ENCODE measurements at places on chromosomes 1 and 21. TPM values are rescaled to one million over a fixed set of nuclear protein-coding genes. Genes with fewer than 3 reads are reported as not detected.

SERTAD4 gene
- 6.5 TPM for total RNA-seq

GRCh38 chr1:206636671-206637070 is 1.3 kb downstream of the DYRK3 start:
- DNase-seq, result no peak

LRRC53 gene
- not detected for total RNA-seq

DNA sequence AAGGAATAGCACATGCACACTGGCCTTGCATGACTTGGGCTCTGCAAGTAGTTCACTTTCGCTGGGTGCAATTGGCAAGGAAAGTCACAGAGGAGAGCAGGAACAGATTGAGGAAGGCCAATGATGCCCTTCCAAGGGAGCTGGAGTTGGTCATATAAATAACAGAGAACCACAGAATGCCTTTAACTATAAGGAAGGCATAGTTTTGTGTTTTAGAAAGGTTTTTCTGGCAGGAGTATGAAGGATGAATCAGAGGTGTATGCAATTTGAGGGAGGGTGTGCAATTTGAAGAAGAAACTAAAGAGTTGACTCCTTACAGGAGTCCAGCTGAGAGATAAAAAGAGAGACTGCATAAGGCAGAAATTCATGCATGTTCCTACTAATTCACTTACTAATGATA is 112.1 kb downstream of the PHTF1 start:
- DNase-seq, result no peak

NT5C1A gene
- total RNA-seq, result 24.6 TPM

DNA sequence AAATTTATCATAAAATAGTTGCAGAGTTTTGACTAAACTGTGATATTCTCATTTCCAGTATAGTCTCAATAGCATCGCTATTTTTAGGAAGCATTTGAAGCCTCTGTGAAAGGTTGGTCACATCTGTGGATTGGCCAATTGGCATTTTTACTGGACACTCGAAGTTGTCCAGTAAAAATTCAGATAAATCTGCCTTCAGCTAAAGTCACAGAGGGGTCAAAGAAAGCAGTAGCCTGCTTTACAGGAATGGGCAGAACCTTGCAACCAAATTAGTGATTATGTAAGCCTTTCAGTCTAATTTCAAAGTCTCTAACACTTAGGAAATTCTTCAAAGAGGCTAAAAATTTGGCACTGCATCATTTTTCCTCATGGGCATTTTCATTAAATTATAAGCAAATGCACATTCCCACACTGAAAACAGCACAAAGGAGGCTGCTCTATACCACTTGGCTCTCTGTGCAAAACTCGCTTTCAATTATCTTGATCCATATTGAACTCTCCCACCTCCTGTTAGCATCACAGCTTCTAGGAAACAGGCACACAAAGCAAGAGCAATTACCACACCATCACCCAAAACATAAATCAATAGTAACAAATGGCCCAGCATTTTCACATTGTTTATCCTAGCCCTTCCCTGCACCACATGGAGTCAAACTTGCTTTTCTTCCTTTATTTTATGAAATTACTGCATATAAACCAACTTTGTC is 318.5 kb upstream of the DUSP10 start:
- DNase-seq, result no peak

DNA sequence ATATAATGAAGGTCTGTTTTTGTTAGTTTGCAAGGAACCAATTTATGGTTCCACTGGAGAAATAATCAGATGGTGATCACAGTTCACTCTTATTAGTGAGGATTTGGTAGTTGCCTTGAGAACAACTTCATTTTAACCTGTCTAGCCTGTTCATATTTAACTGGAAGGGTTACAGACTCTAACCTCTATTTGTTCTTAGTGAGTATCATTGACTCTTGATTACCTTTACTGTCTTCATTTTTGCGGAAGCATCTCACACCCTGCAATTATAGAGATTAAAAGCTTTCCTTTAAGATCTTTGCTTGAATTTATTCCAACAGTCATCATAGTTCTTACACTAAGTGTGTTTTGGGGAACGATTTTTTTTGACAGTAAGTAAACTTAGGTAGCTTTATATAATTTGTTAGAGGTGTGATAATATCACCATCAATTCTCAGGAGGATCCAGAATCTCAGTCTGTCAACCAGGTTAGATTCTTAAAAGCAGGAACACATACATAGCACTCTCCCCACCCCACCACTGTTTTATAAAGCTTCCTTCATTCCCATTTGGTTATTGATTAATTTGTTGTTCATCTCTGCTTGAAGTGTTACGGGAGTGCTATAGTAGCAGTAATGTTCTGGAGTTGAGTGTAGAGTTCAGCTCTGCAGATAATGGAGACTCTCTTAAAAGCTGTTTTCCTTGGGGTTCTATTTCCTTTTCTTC is 30.1 kb downstream of the B3GALT2 start:
- no peak for DNase-seq

DNA sequence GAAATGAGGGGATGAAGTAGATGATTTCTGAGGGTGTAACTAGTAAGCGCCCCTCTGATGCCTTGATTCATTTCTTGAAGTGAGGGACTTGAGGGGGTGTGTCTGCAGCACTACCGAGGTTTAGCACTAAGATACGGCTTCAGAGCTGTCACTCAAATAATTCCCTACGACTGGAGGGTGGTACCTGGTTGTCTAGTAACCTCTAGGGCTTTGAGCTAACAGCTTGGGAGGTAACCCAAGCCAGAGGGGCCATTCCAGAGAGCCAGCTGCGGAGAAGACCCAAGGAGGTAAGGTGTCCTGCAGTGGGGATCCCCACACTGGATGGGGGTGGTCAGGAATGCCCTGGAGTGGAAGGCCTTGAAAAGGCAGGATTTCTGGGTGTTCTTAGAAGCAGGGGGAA is at the start of gene TTC24:
TTC24 (plus strand) TSS at position 252 of the 400 bp plus-strand sequence. CDS start 1,642 bp downstream, outside the sequence.
- DNase-seq, result no peak

ORC1 gene
- not detected for total RNA-seq

DNA sequence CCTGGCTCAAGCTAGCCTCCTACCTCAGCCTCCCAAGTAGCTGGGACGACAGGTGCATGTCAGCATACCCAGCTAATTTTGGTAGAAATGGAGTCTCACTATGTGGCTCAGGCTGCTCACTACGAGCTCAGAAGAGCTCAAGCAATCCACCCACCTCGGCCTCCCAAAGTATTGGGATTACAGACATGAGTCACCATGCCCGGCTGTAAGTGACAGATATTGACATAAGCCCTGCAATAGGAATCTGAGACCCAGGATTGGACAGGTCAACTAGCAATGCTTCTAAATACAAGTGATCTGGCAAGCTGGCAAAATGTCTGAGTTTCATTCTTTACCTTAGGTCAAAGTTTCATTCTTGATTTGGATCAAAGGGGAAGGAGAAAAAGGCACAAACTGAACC is 40.5 kb upstream of the H6PD start:
- no peak for DNase-seq

DNA sequence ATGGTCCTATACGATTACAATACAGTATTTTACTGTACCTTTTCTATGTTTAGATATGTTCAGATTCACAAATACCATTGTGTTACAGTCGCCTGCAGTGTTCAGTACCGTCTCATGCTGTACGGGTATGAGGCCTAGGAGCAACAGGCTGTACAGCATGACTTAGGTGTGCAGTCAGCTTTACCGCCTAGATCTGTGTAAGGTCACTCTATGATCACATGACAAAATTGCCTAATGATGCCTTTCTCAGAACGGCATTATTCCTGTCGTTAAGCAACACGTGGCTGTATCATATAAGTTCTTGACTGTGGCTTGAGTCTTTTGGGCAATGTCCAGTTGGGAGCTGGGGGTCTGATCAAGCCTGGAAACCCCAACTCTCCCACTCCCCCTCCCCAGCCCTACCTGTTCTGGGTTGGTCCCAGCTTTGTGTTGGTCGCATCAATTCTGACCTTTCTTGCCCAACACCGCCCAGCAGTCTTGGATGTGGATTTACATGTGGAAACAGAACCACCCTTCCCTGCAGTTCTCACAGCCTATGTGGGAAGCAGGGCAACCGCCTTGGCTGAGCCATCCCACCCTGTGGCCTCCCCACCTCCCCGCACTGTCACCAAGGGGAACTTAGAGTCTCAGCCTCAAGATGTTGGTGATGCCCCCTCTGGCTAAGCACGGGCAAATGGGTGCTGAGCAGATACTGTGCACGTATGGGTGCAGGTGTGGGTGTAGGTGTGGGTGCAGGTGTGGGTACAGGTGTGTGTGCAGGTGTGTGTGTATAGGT is 80.2 kb upstream of the ACTL8 start:
- no peak for DNase-seq

PTGFR gene
- 0.39 TPM for total RNA-seq

- no peak for DNase-seq
These were observed 8.2 kb downstream of the CEP170 start for GRCh38 chr1:243246916-243247315.

DNA sequence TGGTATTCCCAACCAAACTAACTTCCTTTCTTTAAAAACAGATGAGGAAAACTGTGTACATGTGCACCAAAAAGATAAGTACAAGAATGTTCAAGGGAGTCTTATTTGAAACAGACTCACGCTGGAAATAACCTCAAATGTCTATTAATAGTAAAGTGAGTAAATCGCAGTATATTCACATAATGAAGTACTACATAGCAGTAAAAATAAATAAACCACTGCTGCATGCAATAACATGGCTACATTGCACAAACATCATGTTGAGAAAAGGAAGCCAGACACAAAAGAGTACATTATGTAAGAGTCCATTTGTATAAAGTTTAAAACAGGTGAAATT is 5.2 kb upstream of the DENND2D start:
- DNase-seq, result no peak

- no peak for DNase-seq
These were observed 13.1 kb upstream of the NGF start for GRCh38 chr1:115351143-115351542.

RCSD1 gene
- total RNA-seq, result 26.5 TPM

- DNase-seq, result no peak
These were observed 43.6 kb downstream of the AKNAD1 start for GRCh38 chr1:108813326-108813725.

DNA sequence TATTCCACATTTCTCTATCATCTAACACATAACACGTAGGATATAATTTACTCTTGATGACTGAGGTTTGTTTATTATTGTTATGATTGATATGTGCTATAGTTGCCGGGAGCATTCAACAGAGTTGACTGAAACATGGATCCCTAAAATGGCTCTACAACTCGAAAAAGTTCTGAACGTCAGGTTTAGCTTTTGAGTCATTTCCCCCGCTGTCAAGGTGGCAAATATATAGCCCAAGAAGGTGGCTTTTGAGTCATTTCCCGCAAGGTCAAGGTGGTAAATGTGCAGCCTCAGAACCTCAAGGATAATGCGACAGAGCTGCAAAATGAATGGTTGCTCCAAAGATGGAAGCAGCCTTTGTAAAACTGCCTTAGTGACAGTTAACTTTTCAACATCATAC is 104.0 kb downstream of the NIBAN1 start:
- no peak for DNase-seq

DNA sequence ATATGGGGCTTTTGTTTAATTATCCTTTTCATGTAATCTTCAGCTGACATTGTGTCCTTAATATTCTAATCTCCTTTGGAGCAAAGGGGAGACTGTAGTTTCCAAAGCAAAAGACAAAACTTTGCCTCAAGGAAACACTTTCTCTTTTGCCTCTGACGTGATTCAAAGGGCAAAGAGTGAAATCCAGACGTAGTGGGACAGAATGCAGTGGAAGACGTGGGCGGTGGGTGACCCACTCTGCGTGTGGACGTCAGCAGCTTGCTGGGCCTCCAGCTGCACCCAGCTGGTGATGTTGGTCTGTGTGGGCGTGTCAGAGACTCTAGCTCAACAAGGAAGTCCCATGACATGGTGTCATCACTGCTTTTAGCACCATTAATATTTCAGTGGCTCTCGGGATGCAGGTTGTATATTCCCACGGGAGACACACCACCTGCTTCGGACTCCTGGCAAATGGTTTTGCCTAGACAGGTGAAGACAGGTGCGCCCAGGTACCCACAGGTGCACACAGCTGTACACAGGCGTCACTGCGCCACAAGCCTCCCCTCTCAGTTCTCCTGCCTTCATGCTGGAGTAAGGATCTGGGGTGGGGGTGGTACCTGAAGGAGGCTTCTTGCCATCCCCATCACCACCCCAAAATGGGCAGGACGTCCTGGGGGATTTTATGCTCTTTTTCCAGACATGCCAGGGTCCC is 292.1 kb upstream of the VAMP3 start:
- peak; percentile 83 for DNase-seq

GRCh38 chr1:5379176-5379759 is 613.0 kb downstream of the NPHP4 start:
- DNase-seq, result no peak

GRCh38 chr1:148160048-148160342 is 7.9 kb upstream of the NBPF11 start:
- DNase-seq, result no peak

GRCh38 chr1:73783352-73783751 is 414.6 kb downstream of the LRRIQ3 start:
- DNase-seq, result no peak

GRCh38 chr1:111453706-111454105 is 4.4 kb downstream of the ATP5PB start:
- DNase-seq, result no peak

DNA sequence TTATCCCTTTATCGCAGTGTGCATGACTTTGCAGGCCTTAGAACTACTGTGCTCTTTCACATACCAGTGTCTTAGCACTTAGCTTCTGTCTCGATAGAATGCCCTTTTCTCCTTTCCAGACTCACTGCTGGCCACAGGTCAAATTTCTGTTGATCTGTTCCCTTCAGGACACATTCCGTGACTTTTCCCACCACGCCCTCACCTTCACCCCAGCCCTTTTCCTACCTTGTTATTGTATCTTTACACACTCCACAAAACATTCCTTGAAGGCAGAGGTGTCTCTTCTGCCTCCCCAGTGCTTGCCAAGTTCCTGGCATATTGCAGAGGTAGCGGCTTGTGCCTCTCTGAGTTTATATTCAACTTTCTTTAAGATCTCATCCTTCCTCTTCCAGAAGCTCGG is 3.7 kb upstream of the IGSF9 start:
- no peak for DNase-seq

- no peak for DNase-seq
These were observed 13.9 kb downstream of the URB1 start for GRCh38 chr21:32378956-32379355.

DNA sequence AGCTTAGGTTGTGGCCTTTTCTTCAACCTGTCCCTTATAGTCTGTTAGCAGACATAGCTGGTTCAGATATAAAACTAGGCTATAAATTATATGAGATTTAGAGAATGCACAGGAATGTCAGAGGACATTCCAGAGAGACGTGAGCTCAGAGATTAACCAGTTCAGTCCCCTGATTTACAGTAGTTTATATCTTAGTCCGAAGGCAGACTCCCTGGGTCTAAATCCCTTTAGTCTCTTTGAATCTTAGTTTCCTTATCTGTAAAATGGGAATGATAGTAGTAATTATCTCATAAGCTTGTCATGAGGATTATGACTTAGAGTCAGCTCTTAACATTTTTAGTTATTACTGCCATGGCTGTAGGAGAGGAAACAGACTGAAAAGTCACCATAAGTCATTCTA is 45.5 kb upstream of the PLXNA2 start:
- no peak for DNase-seq

USF1 gene
- 25.5 TPM for total RNA-seq

- DNase-seq, result no peak
These were observed 76.6 kb downstream of the MAST2 start for GRCh38 chr1:45879885-45880598.

- DNase-seq, result no peak
These were observed 115.5 kb upstream of the NCAM2 start for GRCh38 chr21:20882462-20883407.

- DNase-seq, result no peak
These were observed 10.2 kb downstream of the DMRTB1 start for GRCh38 chr1:53469373-53469772.
